Kasumi-1 (cell line): ENCODE measurements at places on chromosomes 1 and 21.

- DNase-seq, result no peak
Observed at GRCh38 chr1:62012095-62012494, 182.6 kb upstream of the L1TD1 start.

DNA sequence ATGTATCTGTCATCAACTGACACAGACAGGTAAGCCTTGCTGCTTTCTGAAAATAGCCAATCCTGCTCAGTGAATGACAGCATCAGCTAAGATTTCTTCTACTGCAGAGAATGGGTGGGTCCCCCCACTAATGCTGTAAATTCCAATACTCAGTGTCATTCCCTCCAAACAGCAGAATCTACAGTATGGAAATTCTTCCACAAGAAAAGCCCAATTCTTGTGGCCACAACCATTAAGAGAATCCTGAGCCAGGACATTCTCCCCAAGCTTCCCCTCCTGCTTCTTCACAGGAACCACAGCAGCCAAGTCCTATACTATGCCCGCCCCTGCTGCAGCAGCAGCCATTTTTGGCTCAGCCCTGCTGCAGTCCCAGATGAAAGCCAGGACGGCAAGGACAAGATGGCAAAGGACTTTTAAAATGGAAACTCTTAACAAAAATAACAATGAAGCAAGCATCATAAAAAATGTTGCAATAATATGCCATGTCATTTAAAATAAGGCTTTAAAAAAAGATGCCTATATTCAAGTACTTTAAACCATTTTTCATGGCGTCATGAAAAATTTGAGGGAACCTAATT is 26.8 kb downstream of the EIF4G3 start:
- DNase-seq, result no peak

GRCh38 chr1:64309431-64309831 is 106.0 kb downstream of the UBE2U start:
- no peak for DNase-seq

GRCh38 chr1:11592752-11593151 is 61.5 kb downstream of the FBXO2 start:
- DNase-seq, result no peak

DNA sequence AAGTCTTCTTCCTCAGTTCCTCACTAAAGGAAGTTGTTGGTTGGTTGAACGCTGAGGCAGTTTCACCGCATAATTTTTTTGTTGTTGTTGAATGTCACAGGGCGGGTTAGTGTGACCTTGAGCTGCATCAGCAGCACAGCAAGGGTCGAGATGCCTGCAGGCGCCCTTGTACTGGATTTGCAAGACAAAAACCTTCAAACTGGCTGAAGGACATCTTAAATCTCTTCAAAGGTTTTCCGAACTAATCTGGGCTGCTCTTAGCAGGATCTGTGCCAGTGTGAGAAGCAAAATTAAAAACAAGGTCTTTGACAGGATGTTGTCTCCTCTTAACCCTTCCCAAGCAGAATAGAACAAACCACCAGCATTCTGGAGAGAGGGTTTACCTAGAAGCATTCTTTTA is 59.4 kb downstream of the NRIP1 start:
- no peak for DNase-seq

DNA sequence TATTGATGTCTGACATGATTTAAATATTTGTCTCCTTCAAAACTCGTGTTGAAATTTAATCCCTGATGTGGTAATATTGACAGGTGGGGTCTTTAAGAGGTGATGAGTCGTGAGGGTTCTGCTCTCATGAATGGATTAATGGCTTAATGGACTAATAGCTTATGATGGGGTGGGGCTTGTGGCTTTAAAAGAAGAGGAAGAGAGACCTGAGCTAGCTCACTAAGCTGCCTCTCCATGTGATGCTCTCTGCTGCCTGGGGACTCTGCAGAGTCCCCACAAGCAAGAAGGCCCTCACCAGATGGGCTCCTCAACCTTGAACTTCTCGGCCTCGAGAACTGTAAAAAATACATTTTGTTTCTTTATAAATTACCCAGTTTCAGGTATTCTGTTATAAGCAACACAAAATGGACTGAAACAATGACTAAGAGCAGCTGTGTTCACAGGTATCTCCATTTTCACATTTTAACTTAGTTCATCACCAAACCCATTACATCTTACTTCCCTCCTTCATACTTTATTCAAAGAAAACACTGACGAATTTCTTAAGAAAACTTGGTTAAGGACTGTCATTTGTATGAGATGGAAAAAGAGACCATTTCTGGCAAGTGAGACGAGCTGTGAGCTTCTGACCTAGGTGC is 12.1 kb upstream of the AIM2 start:
- DNase-seq, result no peak

DNA sequence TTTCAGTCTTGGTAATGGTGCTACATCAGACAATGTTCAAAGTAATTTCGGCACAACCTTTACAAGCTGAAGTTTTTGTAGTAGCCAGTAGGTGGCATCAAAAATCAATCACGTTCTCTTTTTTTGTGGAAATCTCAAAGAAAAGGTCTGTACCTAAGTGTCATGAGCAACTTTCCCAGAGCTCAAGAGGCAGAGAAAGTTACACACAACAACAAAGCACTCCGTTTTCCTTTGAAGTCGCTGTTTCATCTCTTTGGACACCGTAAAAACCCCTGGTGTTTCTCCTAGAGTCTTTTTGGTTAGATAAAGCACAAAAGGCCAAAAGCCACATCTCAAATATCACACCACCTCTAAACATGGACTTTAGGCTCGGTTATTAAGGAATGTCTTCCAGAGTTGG is 131.6 kb downstream of the LHX8 start:
- peak; percentile 61 for DNase-seq

GRCh38 chr1:43835082-43836021 is 98.2 kb upstream of the ARTN start:
- peak; percentile 85 for DNase-seq

DNA sequence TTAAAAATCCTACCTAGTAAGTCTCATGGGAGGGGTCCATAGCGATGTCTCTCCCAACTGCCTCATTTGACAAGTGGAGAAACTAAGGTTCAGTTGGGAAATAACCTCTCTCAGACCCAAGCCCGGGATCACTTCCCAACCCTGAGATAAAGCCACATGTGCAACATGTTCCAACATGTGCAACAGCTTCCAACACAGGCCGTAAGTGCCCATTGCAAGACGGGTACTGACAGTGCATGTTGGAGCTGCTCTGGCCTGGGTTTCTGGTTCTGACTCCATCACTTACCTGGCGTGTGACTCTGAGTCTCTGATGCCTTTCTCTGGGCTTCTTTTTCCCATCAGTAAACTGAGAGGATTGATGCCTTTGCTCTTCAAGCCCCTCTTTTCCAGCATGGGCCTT is 38.0 kb upstream of the FOXO6 start:
- no peak for DNase-seq

- peak; percentile 86 for DNase-seq
Observed at GRCh38 chr1:59699227-59699847, 115.4 kb upstream of the HOOK1 start.

DNA sequence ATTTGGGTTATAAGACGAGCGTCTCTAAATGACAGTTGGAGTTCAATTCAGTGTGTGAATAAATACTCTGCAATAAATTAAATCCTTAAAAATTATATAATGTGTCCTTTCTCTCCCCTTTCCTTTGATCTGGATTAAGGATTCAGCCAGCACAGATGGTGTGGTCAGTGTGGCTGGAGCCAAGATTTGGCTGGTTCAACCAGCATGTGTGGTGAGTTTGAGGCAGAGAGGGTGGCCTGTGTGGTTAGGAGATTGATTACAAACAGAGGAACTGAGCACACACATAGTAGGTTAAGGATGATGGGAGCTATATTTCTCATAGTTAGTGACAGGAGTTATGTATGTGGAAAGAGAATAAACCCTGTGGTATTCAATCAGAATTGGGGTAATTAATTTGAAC is 14.2 kb upstream of the AMIGO1 start:
- no peak for DNase-seq
